ENCODE measurements at places on chromosomes 1 and 21.

DNA sequence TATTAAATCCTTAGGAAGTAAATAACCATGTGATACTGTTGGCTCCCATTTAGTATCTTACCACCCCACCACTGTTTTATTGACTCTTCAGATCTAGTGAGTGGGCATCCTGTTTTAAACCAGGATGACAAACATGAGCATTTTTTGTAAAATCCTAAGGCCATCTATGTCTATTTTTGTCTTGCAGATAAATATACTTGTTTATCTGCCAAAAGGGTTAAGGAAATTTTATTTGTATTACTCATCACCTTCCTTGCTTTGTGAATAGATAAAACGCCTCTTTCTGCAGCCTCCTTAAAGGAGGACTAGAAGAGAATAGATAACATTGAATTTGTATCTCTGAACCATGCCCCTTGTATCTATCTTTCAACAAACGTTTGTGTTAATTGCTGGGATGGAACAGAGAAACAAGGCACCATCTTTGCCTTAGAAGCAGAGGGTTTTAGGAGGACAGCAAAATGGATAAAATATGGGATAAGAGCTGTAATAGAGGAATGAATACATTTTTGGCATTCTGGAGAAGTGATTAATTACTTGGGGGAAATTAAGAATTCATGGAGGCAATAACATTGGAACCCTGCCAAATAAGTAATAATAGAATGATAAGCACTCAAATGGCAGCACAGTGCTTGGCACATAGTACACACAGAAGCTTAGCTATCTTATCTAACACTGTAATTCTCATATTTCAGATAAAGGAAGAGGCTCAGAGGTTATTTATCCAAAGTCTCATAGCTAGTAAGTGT, 14.7 kb downstream of the YTHDF2 start:
- no peaks in the 10 kb centered on the region for H3K27me3 ChIP-seq
- no peak overlapping the region for H3K27ac ChIP-seq
- DNase-seq: no peak
- H3K4me1 ChIP-seq: peaks cover 17% of the 10 kb centered on the region
- no peaks in the 10 kb centered on the region for H3K36me3 ChIP-seq

- no peaks in the 10 kb centered on the region for H3K36me3 ChIP-seq
- H3K4me3 ChIP-seq: no peak overlapping the region
- DNase-seq: no peak
- no peak overlapping the region for H3K27ac ChIP-seq
- H3K4me1 ChIP-seq: peaks cover 9% of the 10 kb centered on the region
These were observed 38.5 kb downstream of the IER5 start for GRCh38 chr1:181126871-181127587.

GRCh38 chr21:32064281-32064910, 191.6 kb downstream of the HUNK start:
- H3K27me3 ChIP-seq: no peaks in the 10 kb centered on the region
- H3K4me3 ChIP-seq: no peak overlapping the region
- H3K36me3 ChIP-seq: no peaks in the 10 kb centered on the region

GRCh38 chr1:50976111-50976889, 6.3 kb downstream of the CDKN2C start:
- H3K4me3 ChIP-seq: peak overlapping the region; percentile 71
- DNase-seq: no peak
- H3K27me3 ChIP-seq: no peaks in the 10 kb centered on the region
- no peaks in the 10 kb centered on the region for H3K36me3 ChIP-seq
- H3K27ac ChIP-seq: peak overlapping the region; percentile 80

- H3K4me3 ChIP-seq: no peak overlapping the region
- no peaks in the 10 kb centered on the region for H3K36me3 ChIP-seq
- no peaks in the 10 kb centered on the region for H3K27me3 ChIP-seq
- H3K27ac ChIP-seq: no peak overlapping the region
- DNase-seq: no peak
These were observed 1302.1 kb upstream of the ADGRL2 start for GRCh38 chr1:80498673-80499072.

All from colonic mucosa (tissue), 4 donors.